ENCODE measurements at places on chromosomes 4 and X.

DNA sequence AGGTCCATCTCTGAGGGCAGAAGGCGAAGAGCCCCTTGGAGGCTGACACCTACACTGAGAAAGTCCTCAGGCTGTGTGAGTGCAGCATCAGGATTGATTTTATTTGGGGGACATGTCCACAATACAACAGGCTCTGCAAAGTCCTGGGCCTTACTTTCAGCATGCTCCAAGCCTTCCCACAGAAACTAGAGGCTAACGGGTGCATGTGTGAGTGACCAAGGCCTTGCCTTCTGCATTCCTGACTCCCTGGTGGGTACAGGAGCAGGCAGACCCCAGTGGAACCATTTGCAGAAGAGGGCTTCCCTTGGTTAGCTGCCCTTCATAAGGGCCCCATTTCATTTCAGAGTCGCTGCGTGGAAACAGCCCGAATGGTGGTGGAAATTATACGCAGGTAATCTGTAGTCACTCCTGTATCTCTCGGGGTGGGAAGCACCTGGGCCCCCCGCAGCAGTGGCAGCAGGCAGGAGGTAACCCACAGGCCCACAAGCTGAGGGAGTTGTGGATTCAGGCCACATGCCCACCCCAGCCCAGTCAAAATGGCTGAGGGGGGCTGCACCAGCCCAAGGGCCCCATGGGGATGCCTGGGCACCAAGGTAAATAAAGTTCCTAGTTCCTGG lies 37.7 kb downstream of the NSG1 start:
- no peak for DNase-seq

DNA sequence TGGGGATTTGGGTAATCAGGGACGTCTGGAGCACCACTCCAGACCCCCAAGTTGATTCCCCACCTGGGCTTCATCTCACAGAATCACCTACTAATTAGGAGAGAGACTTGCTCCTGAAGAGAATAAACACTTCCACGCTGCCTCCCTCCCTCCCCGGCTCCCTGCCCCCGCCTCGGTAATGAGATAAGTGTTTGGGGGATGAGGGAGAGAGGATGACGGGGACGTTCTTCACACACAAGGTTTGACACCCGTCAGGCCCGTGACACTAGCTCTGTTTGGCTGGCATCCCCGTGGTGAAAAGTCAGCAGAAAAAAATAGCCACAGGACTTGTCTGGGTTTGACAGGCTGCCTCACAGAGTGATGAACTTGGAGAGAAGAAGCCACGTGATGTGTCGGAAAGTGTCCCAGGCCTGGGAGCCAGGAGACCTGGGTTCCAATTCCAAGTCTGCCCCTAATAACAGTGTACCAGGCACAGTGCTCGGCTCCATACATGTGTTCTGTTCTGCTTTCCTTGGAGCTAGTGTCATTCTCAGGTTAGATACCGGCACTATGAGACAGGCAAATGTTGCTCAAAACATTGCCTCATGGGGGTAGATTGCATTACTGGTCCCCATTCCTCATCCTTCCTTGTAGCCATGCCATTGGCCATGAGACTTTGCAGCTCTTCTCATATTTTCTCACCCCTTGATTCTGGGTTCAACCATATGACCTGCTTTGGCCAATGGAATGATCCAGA lies 578.0 kb downstream of the BCOR start:
- no peak for DNase-seq

DNA sequence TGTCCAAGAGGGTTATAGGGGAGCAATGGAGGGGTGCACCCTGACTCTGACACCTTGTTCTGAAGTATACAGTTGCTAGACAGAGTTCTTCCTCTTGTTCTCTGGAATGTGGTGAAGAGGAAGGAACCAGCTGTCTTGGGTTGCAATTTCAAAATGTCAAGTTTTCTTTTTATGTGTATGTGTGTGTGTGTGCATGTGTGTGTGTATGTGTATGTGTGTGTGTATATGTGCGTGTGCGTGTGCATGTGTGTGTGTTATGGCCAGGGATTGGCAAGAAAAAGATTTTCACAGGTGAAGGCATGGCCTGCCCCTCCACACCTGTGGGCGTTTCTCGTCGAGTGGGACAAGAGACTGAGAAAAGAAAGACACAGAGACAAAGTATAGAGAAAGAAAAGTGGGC lies 81.6 kb upstream of the ADGRA3 start:
- DNase-seq: no peak

GRCh38 chr4:13452927-13453579 lies 31.1 kb downstream of the RAB28 start:
- no peak for DNase-seq

- no peak for DNase-seq
These were observed 20.9 kb downstream of the MAPK10 start for GRCh38 chr4:86338989-86339388.

DNA sequence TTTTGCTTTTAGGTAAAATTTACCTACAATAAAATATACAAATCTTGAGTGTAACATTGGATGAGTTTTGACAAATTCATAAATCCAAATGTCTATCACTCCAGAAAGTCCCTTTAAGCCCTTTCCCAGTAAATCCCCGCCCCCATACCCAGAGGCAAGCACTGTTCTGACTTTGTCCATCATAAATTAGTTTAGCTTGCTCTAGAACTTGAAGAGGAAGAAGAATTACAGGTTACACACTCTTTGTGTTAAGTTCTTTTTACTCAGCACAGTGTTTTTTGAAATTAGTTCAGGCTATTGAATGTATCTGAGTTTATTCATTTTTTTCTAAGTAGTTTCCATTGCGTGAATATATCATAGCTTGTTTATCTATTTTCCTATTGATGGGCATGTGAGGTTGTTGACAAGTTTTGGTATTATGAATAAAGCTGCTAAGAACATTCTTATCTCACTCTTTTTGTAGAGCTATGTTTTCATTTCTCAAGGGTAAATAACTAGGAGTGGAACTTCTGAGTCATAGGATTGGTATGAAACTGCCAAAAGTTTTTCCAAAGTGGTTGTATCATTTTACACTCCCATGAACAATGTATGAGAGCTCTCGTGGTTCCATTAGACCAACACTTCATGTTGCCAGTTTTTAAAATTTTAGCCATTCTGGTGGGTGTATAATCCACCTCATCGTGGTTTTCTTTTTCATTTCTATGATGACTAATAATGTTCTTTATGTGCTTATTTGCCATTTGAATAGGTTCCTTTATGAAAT lies 22.4 kb upstream of the HPSE start:
- DNase-seq: no peak

- DNase-seq: no peak
These were observed 18.6 kb upstream of the CA5B start for GRCh38 chrX:15719324-15719968.

- DNase-seq: no peak
These were observed 142.9 kb downstream of the MID1 start for GRCh38 chrX:10477525-10477924.

DNA sequence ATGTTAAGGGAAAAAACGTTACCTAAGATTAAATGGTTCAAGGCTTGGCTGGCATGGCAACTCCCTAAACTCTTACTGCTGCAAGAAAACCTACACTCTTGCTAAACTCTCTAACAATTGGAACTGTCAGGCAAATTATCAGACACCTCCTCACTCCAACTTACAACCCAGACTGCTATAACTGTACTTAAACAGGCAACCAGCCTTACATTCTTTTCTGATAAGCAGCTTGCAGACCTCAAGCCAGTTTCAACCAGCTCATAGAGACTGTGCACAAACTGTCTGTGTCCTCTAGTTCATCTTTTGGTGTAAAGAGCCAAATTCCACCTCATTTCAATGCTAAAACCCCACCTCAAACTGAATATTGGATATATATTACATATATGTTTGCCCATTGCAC lies 504.9 kb downstream of the UBE2NL start:
- no peak for DNase-seq

DNA sequence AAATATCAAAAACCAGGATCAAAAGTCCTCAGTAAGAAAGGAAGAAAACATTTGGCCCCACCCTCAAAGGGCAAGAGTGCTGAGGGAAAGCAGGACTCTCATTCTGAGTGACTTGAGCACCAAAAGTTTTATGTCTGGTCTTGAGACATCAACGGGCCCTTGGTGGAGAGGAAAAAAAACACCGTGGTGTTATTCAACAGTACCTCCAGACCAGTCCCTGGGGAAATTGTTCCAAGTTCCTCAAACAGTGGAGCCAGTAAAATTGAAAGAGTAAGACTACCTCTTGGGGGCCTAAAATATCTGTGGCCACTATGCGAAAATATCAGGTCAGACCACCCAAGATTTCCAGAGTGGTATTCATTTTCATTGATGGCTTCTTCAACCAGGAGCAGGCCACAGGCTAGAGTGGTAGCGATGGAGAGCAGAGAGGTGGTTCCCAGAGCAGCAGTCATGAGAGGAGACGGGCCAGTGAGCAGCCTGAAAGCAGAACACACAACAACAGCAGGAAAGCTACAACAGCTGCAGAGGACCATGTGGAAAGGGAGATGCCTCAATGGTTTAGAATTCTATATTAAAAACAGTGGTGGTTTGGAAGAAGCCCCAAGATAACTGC lies 63.7 kb upstream of the RPL34 start:
- DNase-seq: no peak

DNA sequence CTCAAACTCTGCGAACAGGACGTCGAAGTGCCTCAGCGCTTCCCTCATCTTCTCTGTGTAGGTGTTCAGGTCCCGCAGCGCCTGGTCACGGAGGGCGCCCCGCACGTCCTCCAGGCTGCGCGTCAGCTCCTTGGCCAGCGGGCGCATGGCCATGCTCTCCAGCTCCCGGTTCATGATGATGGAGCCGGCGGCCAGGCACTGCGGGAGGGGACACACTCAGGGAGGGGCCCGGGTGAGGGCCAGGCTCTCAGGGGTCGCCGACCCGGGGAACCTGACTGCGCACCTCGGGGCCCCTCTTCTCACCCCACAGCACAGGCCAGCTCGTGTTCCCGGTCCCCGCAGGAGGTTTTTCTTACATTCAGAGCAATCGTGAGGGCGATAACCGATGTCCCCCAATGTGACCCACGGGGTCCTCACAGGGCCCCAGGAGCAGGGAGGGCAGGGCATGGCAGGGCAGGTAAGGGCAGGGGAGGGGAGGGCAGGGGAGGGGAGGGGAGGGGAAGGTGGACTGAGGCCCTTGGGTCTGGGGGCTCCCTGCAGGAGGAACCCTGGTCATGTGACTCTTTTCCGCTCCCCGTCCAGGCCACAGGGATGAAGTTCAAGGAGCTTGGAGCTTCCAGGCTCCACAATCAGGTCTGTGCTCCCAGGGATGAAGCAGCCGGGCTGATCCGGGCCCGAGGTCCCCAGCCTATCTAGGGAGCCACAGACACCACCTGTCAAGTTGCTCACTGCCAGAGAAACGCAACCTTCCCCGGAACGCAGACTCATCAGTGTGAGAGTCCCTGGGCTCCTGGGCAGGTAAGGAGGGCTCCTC lies 77.8 kb upstream of the MXD4 start:
- DNase-seq: no peak

DNA sequence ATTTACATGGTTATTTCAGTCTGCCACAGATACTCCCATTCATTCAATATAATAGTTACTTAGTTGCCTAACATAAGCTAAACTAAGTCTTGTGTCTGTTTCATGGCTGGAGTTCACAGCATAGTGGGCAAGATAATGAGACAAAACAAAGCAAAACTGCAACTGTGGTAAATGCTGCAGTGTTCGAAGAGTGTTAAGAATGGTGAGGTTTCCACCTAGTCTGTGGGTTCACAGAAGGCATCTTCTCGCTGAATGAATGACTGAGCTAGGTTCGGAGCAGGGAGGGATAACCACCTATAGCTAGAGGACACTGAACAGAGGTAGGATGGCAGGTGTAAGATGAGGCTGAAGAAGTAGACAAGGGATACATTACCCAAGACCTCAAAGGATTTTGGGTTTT lies 171.0 kb downstream of the FBXW7 start:
- DNase-seq: no peak

DNA sequence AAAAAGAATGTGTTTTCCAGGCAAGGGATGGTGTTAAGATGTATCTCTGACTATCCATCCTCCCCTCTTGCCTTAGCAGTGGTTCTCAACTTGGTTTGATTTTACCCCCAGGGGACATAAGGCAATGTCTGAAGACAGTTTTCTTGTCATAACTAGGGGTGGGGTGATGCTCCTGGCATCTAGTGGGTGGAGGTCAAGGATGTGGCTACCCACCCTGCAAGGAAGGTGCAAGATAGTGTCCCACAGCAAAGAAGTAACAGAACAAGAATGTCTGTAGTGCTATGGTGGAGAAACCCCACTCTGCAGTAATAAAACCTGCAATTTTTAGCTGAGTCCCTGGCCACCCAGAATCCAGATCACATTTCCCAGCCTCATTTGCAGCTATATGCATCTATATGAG lies 81.2 kb upstream of the TBL1X start:
- DNase-seq: no peak

DNA sequence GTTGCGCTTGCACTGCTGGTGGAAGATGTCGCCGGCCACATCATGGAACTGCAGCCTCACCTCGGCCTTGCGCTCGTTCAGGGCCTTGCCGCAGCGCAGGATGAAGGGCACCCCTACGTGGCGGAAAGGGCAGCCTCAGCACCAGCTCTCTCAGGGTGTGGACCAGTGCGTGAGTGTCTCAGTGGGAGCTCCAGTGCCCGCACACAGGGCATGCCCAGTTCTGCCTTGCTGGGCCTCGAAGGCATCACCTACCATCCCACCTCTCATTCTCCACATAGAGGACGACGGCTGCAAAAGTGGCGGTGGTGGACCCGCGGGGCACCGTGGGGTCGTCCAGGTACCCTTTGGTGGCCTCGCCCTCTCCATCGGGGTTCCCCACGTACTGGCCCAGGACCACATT lies 14.0 kb downstream of the G6PD start:
- DNase-seq: no peak

DNA sequence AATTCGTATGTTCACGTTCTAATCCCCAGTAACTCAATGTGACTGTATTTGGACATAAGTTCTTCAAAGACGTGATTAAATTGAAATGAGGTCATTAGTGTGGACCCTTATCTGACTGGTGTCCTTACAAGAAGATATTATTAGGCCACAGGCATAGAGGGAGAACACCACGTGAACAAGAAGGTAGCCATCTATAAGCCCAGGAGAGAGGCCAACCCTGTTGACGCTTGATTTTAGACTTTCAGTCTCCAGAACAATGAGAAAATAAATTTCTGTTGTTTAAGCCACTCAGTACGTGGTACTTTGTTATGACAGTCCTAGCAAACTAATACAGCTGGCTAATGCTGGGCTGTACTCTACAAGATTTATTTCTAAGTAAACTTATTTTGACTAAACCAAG lies 1.5 kb upstream of the EIF1AX start:
- DNase-seq: no peak

DNA sequence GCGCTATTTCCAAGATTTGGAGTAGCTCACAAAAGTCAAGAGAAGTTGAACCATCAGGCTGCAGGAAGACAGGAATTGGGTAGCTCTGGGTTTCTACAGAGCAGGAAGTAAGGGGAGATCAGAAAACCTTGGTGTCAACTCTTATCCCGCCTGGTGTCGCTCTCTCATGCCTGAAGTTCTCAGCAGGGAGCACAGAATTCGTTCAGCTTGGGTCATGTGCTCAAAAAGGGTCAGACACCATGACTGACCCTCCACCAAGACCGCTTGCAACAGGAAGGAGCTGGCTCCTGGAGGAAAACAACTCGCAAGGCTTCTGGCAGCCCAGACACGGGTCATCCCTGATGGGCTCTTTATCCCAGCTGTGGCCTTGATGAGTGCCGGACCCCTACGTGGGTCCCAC lies 93.7 kb upstream of the MSX1 start:
- DNase-seq: no peak

Measured in D721Med (cell line).